ENCODE measurements at places on chromosomes 5 and 9.

DNA sequence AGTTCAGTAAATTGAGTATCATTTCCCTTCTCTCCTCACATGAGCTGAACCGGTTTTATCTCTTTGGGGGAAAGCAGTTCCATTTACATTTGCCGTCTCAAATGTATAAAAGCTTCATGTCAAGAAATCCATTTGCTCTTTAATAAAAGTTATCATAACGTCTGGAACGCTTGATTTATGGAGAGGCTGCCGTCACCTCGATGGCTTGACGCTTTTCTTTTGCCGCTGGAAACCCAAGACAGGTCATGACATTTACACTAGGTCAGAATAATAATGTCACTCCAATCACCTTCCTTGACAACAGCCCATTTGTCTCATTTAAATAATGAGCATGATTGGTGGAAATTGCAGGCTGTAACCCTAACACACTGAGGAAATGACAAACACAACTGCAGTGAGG lies 443.4 kb downstream of the IRX1 start:
- no peak for DNase-seq

- no peak for DNase-seq
Measured at GRCh38 chr5:53501054-53501453, 20.6 kb downstream of the FST start.

DNA sequence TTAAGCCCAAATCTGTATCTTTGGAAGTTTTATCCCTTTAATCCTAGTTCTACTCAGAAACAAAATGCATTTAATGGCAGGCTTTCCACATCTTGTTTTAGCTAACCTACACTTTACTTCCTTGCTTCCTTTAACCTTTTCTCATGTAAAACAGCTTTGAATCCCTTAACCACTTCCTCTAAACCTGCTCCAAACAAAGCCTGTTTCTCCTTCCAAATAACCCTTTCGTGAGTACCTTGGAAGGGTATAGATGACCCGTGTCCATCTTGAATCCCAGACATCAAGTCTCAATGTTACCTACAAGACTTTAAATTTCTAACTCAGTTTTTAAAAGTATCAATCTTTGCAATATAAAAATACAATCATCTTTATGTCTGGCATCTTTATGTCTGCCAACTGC lies 78.4 kb downstream of the DROSHA start:
- no peak for DNase-seq

DNA sequence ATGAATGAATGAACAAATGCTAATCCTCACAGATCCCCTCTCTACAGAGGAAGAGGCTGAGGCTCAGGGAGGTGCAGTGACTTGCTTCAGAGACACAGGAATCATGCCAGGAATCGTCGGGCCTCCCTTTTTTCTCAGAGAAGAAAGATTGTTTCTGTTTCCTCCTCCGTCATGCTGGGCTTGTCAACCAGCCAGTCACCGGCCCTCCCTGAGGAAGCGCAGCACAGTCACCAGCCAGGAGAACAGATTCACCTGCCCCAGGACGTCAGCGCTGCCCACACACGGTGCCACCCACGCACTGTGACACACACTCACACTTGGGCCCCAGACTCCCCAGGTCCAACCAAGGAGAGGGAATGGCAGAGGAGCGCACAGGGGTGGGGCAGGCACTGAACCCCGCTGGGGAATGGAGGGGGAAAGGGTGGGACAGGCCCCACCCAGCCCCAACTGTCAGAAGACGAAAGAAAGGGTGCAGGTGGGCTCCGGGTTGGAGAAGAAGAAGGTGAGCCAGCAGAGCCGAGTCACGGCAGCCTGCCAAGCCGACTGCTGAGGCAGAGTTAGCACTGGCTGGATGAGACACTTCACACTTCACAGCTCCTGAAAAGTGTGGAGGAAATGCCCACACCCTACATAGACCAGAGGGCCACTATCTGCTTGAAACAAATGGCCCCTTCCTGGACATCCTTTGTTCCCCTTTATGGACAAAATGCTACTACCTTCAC lies 13.8 kb upstream of the ERGIC1 start:
- no peak for DNase-seq

DNA sequence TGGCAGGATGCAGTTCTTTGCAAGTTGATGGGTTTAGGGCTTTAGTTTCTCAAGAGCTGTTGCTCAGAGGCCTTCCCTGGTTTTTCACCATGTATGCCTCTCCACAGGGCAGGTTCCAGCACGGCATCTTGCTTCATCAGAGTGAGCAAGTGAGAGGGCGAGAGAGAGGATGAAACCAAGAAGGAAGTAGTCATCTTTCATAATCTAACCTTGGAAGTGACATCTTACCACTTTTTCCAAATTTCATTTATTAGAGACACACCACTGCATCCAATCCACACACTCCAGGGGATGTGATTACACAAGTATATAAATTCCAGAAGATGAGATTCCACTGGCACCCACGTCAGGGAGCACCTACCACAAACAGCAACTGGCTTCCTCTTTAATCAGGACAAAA lies 294.4 kb downstream of the MARCHF11 start:
- DNase-seq: no peak

DNA sequence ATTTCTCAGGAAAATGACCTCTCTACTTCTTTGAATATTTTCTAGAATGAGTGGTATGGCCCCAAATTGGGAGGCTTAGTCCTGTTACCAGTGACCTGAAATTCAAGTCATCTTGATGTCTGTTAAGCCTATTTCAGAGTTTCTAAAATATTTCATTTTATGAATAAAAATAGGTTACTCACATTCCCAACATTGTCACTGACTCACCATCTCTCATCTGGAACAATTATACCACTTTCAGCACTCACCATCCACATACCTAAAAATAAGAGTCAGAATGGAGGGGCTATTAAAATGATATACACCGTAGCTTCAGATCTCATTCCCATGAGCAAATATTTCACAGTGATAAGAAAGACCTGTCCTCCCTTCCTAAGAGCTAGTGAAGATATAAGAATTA lies 71.8 kb downstream of the KIAA1958 start:
- no peak for DNase-seq

GRCh38 chr9:113990975-113991471 lies 87.1 kb downstream of the AMBP start:
- DNase-seq: no peak

- no peak for DNase-seq
Measured at GRCh38 chr5:160175438-160176218, 53.7 kb upstream of the FABP6 start.

DNA sequence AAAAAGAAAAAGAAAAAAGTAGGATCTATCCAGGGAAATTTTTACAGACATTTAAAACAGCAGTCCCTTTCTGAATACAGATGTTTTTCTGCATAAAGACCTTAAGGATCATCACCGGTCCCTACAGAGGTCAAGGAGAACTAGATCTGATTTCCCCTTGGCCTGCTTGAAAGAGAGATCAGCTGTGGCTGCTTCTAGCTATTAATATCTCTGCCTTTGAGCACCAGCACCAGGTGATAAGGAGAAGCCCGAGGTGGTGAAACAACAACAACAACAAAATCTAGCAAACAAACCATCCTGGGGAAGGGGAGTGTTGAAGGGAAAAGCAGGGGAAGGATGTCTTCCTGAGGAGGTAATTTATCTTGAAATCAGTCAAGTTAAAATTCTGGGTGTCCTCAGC lies 42.1 kb downstream of the ZNF366 start:
- no peak for DNase-seq

DNA sequence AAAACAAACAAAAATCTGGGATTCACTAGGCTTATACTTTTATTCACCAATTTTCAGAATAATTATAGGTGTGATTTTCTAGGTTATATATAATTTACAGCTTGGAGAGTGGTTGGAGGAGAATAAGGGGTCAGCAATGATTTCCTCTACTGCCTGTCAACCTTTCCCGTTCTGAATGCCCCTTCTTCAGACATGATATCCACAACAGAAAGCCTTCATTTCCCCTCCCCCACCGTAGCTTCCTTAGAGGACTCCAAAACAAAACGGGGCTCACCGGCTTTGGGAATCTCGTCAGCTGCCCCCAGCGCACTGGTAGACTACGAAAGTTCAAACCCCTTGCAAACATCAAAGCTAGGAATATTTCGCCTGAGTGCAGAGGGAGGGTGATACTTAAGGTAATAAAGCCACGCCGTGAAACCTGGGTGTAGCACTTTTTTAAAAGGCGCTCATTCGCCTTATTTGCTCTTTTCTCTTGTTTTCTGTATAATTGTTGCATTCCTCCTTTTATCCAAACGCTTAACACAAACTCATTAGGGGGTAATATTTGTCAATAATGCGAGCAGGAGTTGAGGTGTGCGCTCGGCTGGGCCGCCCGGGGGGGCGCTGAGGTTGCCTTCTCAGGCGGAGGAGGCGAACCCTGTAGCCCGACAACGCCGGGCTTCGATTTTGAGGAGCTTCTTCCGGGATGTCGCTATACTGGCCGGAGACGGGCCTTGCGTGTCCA lies 2.4 kb downstream of the OTP start:
- no peak for DNase-seq

- no peak for DNase-seq
Measured at GRCh38 chr9:83698976-83699585, 8.7 kb downstream of the UBQLN1 start.

DNA sequence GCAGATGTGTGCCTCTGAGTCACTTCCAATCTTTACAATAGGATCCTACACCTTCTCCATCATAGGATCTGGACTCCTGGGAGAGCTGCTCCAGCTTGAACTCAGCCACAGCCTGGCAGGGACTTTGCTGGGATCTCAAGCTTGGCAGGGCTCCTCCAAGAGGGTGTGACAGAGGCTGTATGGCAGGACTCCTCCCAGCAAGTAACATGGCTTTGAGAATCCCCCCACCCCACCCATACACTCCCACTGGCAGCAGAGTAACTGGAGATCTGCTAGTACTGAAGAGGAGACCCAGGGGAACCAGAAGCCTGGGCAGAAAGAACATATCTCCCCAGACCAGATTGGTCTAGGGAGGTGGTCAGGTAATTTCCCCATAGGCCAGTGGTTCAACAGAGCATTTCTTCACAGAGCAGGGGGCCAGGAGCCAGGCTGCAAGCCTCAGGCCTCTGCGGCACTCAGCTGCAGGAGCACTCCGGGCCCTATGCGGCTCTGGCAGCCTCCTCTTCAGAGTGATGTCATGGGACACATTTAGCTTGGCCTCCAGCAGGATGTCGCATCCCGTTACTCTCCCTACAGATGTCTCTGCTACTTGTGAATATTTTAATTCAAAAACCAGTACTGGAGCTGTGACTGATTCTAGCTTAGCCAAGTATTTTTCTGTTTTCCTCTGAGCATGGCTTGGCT lies 1.7 kb upstream of the ACSL6 start:
- no peak for DNase-seq

GRCh38 chr5:10625700-10626472 lies 62.0 kb downstream of the ANKRD33B start:
- DNase-seq: no peak

DNA sequence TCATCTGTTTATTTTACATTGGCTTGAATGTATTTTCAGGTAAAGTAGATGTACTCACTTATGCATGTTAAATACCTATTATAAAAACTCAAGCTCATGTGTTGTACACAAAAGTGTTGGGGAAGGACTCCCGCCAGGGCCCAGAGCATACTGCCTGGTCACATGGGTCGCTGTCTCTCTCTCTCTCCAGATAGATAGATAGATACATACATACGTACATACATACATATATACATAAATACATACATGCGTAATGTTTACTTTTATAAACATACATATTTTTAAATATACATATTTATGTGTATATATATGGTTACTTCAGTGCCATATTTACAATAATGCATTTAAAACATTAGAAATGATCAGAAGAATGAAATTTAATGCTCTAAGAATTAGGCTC lies 24.7 kb downstream of the ASPN start:
- no peak for DNase-seq

DNA sequence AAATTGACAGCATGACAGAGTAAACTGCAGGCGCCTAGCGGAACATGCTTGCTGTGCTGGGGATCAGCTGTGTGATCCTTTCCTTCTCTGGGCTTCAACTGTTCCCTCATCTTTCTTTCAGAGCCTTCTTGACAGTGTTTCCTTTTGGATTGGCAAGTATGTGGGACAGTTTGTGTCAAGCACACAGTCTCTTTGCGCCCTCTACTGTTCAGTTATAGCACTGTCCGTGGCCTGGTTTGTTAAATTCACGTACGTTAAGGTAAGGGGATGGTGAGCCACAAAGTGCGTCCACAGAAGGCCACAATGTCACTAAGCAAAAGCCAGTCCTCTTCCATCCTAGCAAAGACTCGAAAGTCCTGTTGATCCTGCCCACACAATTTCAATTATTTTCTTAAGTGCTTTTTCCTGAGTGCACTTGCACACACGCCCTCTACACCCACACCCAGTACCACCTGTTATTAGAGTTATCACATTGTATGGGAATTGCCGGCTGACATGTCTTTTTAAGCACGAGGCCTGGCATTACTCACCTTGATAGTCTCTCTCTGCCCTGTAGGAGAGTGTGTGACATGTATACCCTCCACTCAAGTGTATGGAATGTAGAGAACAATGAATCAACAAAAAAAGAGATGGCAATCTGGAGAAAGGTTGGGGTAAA lies 22.5 kb upstream of the PTPN3 start:
- no peak for DNase-seq

GRCh38 chr9:136531904-136532798 lies 13.7 kb downstream of the NOTCH1 start:
- no peak for DNase-seq

Measured in activated CD4-positive, alpha-beta T cell treated with anti-CD3 and anti-CD28 coated beads for 24 hours (primary cell).